ENCODE measurements at places on chromosomes 12 and 14. TPM values are rescaled to one million over a fixed set of nuclear protein-coding genes. Genes with fewer than 3 reads are reported as not detected.

- no peaks in the 10 kb centered on the region for H3K4me1 ChIP-seq
- H3K27me3 ChIP-seq = no peaks in the 10 kb centered on the region
- H3K4me3 ChIP-seq = no peak overlapping the region
These were observed 87.4 kb upstream of the SLC38A2 start for GRCh38 chr12:46459861-46460545.

DNA sequence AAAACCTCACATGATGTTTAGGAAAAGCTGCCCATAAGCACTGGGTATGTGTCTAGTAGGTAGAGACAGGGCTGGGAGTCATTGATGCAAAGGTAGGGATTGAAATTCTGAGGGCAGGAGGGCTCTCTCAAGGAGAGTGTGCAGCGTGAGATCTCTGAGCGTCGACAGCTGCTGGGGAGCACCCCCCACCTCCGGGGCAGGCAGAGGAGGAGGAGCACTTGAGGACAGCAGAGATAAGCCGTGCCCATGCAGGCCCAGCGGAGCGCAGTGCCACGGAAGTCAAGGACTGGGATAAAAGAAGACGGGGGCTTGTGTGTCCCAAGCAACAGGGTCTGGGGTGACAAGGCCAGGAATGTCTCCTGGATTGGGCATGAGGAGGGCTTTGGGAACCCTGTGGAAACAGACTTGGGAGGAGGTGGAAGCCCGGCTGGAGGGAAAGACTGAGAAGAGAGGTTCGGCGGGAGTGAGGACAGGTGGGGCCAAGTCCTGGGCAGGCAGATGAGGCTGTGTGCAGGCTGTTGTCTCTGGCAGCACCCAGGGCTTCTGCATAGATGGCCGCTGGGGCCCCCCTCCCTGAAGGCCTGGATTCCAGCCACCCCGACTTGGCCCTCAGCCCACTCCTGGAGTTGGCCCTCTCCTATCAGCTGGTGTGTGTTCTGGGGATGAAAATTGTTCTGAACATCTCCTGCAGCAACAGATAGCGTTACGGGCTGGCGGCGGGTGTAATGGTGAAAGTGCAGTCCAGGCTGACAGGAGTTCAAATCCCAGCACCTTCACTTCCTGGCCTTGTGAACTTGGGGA, 1.9 kb downstream of the CACNA2D4 start:
- no peaks in the 10 kb centered on the region for H3K27me3 ChIP-seq
- H3K27ac ChIP-seq = no peak overlapping the region
- DNase-seq = no peak
- H3K4me1 ChIP-seq = no peaks in the 10 kb centered on the region

- no peak for DNase-seq
- no peaks in the 10 kb centered on the region for H3K4me1 ChIP-seq
- no peaks in the 10 kb centered on the region for H3K36me3 ChIP-seq
These were observed 412.1 kb downstream of the DAD1 start for GRCh38 chr14:22176957-22177356.

DNA sequence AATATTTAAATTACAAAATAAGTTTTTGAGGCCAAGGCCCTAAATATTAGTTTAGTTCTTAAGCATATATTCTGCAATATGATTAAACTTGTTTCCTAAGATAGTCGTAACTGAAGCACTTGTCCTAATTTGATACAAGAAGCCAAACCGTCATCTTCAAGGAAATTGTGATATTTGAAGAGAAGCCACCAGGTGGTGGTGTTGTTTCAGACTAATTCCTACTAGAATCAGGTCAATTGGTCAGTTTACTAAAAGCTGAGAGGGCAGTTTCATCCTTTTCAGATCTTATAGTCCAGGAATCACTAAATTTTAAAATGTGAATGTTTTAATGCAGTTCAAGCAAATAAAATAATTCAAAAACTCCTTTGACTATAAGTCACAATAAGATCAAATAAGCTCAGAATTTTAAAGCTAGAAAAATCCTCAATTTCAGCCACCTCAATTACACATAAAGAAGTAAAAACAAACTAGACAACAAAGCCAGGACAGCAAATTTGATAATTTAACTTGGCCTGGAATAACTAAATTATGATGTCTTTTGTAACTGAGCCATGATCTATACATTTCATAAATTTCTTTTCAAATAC, 7.1 kb upstream of the ARL1 start:
- H3K4me1 ChIP-seq = no peaks in the 10 kb centered on the region
- no peak for DNase-seq
- H3K36me3 ChIP-seq = no peaks in the 10 kb centered on the region
- no peak overlapping the region for H3K4me3 ChIP-seq

DNA sequence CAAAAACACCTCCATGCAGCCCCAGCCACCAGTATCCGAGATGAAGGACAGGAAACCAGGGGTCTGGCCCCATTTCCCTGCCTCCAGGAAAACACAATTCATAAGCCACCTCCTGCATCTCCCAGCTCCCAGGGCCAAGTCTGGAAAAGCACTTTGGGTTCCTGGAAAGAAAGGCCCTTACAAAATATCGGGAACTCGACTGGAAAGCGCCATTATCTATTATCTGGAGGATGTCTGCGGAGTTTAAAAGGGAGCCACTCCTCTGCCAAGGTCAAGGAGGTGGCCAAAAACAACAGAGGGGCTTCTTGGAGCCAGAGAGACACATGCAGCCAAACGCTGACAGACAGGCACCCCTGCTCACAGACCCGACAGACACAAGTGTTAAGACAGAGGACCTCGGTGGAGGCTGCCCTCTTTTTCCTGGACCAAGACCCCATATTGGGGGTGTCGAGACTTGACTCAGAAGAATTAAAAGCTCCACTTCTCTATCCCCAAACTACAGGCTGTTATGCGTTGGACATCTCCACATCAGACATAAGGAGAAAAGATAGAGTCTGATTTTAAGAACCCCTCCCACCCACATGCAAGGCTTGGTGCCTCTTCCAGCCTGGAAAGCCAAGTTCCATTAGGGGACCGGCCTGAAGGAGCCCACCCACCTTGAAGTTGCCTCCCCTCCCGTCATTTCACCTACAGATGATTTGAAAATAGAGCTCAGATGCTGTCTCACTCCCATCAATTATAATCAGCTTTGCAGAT, 9.6 kb downstream of the ACTN1 start:
- H3K36me3 ChIP-seq = no peaks in the 10 kb centered on the region
- no peak for DNase-seq
- peaks cover 90% of the 10 kb centered on the region for H3K4me1 ChIP-seq
- H3K4me3 ChIP-seq = peak overlapping the region; percentile 1

- H3K36me3 ChIP-seq = no peaks in the 10 kb centered on the region
- no peak overlapping the region for H3K4me3 ChIP-seq
- H3K27ac ChIP-seq = no peak overlapping the region
- no peak for DNase-seq
- no peaks in the 10 kb centered on the region for H3K4me1 ChIP-seq
These were observed 30.1 kb upstream of the NEDD1 start for GRCh38 chr12:96876966-96877365.

DNA sequence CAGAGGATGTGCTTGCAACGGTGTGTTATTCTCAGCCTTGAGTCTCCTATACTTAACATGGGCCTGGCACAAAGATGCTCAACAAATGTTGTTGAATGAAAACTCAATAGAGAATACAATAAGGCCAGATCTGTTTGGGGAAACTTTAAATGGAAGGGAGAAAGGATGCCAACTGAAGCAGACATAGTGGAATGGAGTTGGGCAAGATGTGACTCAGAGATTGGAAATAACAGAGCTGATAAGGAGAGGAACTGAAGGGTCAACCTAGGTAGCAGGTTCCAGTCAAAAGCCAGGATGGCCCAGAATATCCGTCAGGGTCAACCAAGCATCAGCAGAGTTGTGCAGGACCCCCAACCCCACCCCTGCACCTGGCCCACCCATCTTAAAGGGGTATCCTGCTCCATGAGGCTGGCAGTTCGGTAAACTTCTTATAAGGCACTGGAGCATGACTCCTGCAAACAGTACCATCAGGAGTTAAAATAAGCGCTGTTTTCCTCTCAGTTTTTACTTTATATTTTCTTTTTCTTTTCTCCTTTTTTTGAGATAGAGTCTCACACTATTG, 1.1 kb upstream of the BCDIN3D start:
- no peaks in the 10 kb centered on the region for H3K36me3 ChIP-seq
- peaks cover 13% of the 10 kb centered on the region for H3K27me3 ChIP-seq
- no peak overlapping the region for H3K4me3 ChIP-seq
- H3K27ac ChIP-seq = no peak overlapping the region

DNA sequence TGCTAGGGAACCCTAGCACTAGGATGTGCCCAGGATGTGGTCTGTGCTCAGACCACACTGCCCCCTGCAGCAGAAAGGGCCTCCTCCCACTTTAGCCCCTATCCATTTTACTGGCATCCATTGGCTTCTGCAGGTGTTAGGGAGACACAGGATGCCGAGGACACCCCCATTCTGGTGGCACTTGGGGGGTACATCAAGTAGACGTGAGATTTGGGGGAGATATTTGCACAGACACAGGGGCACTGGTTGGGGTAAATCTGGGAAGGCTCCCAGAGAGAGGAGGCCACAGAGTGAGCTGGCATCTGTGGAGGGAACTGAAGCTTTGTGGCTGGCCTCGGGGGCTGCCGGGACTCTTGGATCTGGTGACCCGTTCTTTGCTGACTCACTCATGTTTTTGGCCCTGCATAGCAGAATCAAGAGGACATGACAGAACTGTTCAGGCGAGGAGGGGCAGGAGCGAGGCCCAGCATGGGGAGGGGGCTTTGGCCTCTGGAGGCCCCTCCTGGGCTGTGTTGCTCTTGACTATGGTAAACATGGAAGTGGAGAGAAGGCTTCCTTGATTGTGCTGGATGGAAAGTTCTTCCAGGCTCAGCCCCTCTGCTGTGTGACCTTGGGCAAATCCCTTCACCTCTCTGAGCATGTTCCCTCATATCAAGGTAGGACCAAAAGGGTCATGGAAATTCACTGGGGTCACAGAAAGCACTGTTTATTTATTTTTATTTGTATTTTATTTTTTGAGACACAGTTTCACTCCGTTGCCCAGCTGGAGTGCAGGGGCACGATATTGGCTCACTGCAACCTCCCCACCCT, 1.8 kb downstream of the PLBD2 start:
- H3K27me3 ChIP-seq = no peaks in the 10 kb centered on the region
- no peaks in the 10 kb centered on the region for H3K36me3 ChIP-seq
- no peak overlapping the region for H3K4me3 ChIP-seq
- no peak for DNase-seq

Gene ADAM20
- 3.6 TPM for total RNA-seq

Gene GPR65
- 1.0 TPM for total RNA-seq

Gene COL2A1
- total RNA-seq = not detected

Gene KLRG1
- 3.9 TPM for total RNA-seq

Gene EIF2B1
- total RNA-seq = 133 TPM

Data from breast epithelium (tissue), 4 donors.